ENCODE measurements at places on chromosomes 1 and 21.

DNA sequence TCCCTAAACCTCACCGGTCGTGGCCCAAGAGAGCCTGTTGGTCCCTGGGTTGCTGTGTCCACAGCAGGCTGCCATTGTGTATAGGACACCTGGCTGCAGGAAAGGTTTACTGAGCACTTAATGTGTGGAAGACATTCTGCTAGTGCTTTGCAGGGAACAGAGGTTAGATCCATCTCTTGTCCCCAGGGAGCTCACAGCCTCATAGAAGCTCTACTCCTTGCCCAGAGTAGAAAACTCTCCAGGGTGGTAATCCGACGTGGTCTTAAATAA is 16.9 kb upstream of the ALPL start:
- no peak for DNase-seq

- no peak for DNase-seq
Observed at GRCh38 chr1:205434738-205435137, 12.9 kb upstream of the LEMD1 start.

DNA sequence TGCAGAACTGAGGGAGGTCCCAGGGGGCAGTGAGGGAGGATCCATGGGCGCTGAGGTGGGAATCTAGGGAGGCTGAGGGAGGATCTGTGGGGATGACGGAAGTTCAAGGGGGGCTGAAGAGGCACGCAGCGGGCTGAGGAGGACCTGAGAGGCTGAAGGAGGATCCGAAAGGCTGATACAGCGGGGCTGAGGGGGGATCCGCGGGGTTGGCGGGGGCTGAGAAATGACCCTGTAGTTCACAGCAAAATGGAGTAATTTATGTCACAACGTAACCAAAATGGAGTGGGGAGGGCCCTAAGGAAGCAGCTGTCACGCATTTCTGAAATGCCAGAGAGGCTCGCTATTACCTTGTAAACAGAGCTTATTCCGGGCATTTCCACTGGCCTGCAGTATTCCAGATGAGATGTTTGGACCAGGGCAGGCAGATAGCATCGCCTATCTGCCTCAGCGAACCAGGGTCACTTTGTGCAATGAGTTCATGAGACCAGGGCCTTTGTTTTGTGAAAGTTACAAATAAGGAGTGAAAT is 926 bp upstream of the MRPL55 start:
- DNase-seq = no peak

GRCh38 chr1:228210076-228210651 is 2.3 kb downstream of the OBSCN start:
- peak; percentile 48 for DNase-seq

DNA sequence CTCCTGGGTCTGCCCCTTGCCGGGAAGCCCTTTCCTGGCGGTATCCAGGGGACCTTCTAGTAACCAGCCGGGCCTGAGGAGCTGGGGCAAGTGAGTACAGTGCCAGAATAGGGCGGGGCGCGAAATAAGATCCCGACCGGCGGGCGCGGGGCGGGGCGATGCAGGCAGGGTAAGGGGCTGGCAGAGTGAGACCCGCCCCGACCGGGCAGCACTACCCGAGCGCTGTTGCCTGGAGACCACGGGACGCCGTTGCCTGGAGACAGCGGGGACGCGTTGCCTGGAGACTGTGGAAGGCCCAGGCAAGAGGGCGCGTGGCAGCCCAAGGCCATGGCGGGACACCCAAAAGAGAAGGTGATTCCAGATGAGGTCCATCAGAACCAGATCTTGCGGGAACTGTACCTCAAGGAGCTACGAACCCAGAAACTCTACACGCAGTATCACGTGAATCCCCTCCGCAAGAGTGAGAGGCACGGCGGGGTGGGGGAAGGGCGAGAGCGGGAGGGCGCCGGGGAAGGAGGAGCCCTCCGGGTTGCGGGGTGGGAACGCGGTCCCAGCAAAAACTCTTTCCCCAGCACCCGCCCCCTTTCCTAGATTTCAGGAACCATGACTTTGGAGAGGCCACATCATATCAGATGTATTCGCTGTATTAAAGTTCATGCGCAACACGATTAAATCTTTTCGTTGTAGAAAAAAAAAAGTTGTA is 24.3 kb downstream of the EBNA1BP2 start:
- DNase-seq = peak; percentile 99

DNA sequence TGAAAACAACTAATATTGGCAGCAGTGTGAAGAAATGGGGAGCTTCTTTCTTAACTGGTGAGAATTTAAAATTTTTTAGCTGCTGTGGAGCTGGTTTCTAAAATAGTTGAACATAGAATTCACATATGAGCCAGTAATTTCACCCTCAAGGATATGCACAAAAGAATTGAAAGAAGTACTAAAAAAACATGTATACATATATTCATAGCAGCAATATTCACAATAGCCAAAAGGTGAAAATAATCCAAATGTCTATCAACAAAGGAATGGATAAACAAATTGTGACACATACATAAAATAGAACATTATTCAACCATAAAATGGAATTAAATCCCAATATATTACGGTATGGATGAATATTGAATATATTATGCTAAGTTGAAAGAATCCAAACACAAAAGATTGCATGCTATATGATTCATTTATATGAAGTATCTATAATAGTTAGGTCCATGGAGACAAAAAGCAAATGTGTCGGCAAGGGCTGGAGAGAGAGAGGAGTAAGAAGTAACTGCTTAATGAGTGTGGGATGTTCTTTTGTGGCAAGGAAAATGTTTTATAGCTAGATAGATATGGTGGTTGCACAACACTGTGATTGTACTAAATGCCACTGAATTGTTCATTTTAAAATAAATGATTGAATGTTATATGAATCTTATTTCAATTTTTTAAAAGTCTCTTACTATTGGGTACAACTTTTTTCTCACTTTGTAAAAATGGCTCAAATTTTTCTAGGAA is 14.8 kb upstream of the COL11A1 start:
- no peak for DNase-seq
